ENCODE measurements at places on chromosomes 12 and 14. TPM values are rescaled to one million over a fixed set of nuclear protein-coding genes. Genes with fewer than 3 reads are reported as not detected.

DNA sequence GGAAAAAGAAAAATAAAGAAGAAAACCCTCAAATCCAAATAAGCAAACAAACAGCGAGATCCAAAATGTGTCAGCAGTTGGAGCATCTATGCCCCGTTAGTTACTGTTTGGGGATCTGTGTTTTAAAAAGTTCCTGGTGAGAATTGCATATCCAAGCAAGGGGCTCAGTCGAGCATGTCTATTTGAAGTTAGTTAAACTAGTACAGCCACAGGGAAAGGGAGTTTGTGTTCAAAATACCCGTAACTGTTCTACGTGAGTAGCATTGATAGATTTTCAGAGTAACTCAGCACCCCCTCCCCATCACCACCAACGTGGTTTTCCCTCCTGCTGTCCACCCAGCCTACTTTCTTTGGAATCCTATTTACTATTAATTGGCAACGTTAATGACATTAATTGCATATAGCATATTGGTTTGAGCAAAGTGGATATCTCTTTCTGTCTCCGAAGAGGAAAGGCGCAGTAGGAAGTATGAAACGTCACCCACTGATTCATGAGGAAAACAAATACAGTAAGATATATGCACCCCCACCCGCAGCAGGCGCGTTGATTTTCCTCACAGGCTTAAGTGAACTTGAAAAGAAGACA lies 1.5 kb downstream of the NPAS3 start:
- DNase-seq, result no peak

DNA sequence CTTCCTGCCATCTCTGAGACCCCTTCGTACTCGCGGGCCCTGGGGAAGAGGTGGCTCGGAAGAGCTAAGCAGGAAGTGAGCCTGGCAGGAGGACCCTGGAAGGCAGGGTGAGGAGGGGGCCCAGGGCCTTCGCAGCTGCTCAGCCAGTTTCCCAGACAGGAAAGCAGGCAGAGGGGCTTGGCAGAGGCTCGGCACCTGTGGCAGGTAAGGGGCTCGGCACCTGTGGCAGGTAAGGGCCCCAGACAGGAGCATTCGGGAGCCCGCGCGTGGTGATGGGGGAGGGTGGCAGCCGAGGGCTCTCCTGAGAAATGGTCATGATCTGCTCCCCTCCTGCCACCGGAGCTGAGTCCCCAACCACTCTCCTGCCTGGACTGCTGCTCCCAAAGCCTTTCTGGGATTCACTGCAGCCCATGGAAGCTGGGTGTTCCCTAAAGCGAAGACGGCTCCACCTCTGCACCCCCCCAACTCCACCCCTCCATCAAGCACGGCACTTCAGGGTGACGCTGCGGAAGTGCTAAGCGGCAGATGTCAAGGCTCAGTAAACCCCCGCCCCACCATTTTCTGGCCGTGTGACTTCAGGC lies 63.2 kb downstream of the PRIMA1 start:
- DNase-seq, result no peak

DNA sequence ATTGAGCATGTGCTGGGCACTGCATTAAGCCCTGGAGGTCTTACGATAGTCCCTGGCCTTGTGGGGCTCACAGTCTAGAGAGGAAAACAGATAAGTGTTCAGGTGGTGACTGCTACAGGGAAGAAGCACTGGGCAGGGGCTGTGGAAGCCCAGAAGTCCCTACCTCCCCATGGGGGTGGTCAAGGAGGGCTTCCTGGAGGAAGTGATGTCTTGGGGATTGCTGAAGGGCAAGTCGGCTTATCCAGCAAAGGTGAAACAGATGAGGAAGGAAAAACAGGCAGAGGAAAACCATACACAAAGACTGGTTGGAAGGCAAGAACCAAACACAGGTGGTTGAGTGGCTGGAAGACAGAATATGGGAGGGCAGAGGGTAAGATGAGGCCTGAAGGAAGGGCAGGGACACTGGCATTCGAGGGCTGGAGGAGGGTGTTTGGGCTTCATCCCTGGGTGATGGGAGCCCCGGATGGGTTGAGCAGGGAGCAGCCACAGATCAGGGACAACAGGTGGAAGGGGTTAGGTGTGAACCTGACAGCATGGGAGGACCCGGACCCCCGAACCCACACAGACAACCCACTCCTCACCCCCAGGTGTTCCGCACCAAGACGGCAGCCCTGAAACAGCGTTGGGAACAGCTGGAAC lies 2.8 kb downstream of the CFAP73 start:
- no peak for DNase-seq

GRCh38 chr12:15206831-15207389 lies 14.3 kb downstream of the RERG start:
- no peak for DNase-seq

GRCh38 chr14:29927376-29928116 lies at the start of gene PRKD1:
TSS of gene PRKD1 (minus strand) at chr14:29927847.
- peak; percentile 53 for DNase-seq

- DNase-seq, result no peak
Measured at GRCh38 chr12:109583733-109584132, 10.1 kb downstream of the MVK start.

DNA sequence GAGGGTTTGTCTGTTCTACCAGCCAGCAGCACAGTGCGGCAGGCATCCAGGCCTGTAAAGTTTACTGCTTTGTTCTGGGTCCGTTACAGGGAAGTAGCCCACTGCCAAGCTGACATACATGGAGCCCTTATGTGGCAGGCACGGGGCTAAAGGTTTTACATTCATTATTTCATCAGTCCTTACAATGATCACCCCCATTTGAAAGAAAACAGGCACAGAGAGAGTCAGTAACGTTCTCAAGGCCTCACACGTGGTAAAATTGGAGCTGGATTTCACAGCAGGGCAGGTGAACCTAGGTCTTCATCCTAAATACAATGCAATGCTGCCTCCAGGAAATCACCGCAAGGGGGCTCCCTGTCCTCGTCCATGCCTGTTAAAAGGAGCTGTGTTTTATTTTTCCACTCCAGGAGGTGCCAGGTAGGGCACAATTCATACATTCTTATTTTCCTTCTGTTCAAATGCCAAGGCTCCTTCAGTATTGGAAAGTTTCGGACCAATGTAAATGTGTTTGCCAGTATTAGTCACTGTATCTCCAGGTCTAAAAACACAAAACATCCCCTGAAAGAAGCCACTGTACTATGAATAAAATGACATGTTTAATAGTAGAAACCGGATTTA lies 172.2 kb upstream of the GZMB start:
- DNase-seq, result peak; percentile 59

- DNase-seq, result no peak
Measured at GRCh38 chr12:88516811-88517210, 63.5 kb downstream of the KITLG start.

DNA sequence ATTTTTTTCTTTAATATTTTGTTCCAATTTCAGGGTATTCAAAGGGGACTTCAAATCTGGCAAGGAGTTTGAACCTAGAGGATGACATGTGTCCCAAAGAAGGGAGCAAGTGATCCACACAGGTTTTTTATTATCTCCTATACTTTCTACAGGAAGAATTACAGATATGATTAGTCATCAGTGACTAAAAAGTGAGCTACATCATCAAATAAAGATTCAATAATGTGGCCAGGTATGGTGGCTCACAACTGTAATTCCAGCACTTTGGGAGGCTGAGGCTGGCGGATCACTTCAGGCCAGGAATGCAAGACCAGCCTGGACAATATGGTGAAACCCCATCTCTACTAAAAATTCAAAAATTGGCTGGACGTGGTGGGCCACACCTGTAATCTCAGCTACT lies 24.2 kb downstream of the GLT8D2 start:
- no peak for DNase-seq

- DNase-seq, result no peak
Measured at GRCh38 chr14:69045857-69046475, 66.9 kb upstream of the ACTN1 start.

DNA sequence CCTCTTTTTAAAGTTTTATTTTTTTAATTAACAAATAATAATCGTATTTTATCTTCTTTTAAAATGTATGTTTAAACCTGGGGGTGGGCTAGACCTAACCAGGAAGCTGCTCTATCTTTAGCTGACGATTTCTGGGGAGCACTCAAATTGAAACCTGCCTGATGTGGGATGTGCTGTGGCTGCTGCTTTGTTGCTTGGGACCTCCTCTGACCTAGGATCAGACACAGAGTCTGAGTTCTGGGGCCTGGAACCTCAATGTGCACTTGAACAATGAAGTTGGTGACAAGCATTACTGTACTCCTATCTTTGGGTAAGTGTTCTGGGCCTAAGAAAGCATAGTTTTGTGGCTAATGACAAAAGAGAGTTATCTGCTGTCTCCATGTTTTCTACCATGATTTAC lies 386.7 kb downstream of the DAD1 start:
- no peak for DNase-seq

TRIM9 gene
- total RNA-seq, result 19.7 TPM

OR4K14 gene
- not detected for total RNA-seq

WIF1 gene
- total RNA-seq, result not detected

RNASE3 gene
- not detected for total RNA-seq

WNT1 gene
- total RNA-seq, result 1.2 TPM

GPR135 gene
- 3.5 TPM for total RNA-seq

C12orf50 gene
- total RNA-seq, result 0.30 TPM
